ENCODE measurements at places on chromosomes 5 and 9. TPM values are rescaled to one million over a fixed set of nuclear protein-coding genes. Genes with fewer than 3 reads are reported as not detected.

DNA sequence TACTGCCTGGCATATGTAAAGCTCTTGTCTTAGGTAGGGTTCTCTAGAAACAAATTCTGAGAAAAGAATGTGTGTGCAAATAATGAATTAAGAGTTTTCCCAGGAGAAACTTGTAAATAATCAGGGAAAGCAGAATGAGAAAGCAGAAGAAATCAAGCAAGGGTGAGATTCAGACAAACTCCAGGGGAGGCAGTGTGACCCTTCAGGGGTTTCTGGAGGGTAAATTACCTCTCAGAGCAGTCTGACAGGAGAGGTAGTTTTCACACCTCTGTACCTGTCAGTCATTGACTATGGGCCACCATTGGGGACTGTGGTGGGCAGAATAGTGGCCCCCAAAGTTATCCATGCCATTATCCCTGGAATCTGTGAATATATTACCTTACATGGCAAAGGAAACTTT, 124.6 kb downstream of the KCTD16 start:
- no peaks in the 10 kb centered on the region for H3K36me3 ChIP-seq
- no peak overlapping the region for H3K27ac ChIP-seq
- no peaks in the 10 kb centered on the region for H3K4me1 ChIP-seq
- DNase-seq, result no peak

GRCh38 chr5:35145691-35146317, 84.5 kb downstream of the PRLR start:
- H3K36me3 ChIP-seq, result no peaks in the 10 kb centered on the region
- no peaks in the 10 kb centered on the region for H3K4me1 ChIP-seq
- H3K27me3 ChIP-seq, result peaks cover 17% of the 10 kb centered on the region
- H3K27ac ChIP-seq, result no peak overlapping the region
- no peak for DNase-seq

PCDHGA7 gene
- total RNA-seq, result 0.28 TPM

C5 gene
- total RNA-seq, result 2.8 TPM

Measured in activated naive CD8-positive, alpha-beta T cell treated with anti-CD3 and anti-CD28 coated beads, Interleukin-2, amount 10 ng/mL, durations not matched to agents 7 days and 5 days (primary cell).